Stimulated activated CD4-positive, alpha-beta T cell treated with anti-CD3 and anti-CD28 coated beads, TNF-alpha, amount 100 ng/mL, for 24 hours (primary cell): ENCODE measurements at places on chromosomes 4 and X.

- DNase-seq: no peak
Observed at GRCh38 chr4:137090951-137091350, 441.3 kb downstream of the PCDH18 start.

GRCh38 chrX:37599729-37600128, 28.3 kb downstream of the LANCL3 start:
- no peak for DNase-seq

- DNase-seq: no peak
Observed at GRCh38 chr4:142777045-142777743, 68.9 kb downstream of the INPP4B start.

- no peak for DNase-seq
Observed at GRCh38 chr4:153518001-153518400, 51.8 kb downstream of the TMEM131L start.

DNA sequence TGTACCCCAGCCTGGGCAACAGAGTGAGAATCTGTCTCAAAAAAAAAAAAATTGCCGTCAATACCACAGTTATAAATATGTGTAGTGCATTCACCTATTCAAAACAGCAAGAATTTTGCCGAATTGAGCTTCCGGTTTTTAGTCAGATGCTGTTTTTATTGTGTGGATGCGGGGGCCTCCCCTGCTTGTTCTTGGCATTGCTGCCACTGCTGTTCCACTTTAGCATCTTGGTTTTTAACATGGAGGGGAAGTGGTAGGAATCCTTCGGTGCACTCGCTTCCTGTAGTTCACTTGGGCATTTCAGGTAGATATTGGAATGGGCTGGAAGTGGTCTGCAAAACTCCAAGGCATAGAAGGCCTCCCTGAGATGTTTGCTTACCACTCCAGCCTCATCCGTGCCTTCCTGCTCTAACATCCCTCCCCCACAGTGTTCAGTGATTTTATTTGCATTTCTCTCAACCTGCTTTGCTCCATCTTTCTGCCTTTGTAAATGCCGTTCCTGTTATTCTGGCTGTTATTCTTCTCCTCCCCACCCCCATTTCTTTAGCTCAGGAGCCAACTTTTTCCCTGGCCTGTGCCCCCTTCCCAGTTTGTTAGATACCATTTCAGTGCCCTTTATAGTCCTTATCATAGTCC, 25.5 kb downstream of the MOB1B start:
- DNase-seq: no peak

- DNase-seq: no peak
Observed at GRCh38 chr4:85431881-85432485, 43.0 kb upstream of the ARHGAP24 start.

DNA sequence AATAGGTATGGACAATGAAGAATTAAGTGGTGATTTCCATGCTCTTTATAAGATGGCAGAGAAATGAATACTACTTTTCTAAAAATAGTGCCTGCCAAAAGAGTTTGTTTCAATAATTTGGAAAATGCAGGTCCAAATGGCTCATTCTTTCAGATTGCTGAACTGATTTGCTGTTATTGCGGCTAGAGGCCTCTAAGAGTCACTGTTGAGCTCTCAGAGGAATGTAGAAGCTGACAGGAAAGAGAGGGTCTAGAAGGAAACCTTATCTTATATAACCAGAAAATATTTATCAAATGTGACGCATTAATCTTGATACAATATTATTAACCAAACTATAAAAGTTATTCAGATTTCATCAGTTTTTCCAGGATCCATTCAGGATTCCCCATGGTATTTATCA, 65.7 kb upstream of the PAGE1 start:
- no peak for DNase-seq

GRCh38 chrX:41189156-41189555, 103.9 kb downstream of the USP9X start:
- no peak for DNase-seq
